Activated T-cell treated with anti-CD3 and anti-CD28 coated beads, Interleukin-2, amount 50 U/mL, for 4 hours (primary cell): ENCODE measurements at places on chromosomes 1 and 21. TPM values are rescaled to one million over a fixed set of nuclear protein-coding genes. Genes with fewer than 3 reads are reported as not detected.

FTCD gene
- total RNA-seq = 0.33 TPM

DNA sequence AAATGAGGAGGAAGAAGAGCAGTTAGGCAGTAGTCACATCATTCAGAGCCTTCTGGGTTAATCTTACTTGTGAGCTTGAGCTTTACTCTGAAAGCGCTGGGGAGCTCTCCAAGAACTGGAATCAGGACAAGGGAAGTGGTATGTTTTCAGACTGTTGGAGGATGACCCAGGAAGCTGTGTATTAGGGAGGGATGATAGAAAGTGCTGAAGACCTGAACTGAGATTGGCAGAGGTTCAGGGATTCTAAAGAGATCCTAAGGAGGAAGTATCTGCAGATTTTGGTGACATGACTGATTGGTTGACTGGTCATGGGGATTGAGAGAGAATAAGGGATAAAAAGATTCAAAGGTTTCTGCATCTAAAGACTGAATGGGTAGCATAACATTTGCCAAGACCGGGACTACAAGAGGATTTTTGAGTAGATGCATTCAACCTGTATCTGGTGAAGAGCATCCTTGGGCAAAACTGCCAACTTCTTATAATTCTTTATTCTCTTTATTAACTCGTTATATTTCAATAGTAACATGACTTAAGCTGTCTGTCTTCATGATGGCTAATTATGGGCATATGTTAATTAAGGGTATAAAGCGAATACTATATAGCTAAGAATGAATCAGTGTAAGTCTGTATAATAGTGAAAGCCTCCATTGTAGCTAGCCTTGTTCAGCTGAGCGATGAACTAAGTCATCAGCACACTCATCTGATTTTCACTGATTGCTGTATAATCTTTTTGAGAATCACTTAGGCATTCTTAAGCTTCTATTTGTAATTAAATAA, 41.8 kb downstream of the XCL1 start:
- DNase-seq = no peak

DNA sequence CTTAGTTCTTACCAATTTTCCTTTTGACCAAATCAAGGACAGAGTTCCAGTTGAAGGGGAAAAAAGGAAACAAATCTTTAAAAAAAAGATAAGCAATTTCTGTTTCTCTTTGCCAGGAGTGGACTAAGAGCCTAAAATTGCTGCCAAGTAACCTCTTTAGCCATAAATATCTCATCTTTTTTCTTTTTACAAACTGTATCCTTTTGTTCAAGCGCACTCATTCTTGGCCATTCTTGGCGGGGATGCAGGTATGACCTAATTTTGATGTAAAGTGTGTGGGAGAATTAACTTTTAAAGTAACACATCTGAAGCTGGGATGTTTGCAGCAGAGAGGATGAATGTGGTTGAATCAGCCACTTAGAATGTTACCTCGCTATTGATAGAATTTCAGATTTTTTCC, 13.4 kb upstream of the KIF1B start:
- DNase-seq = no peak

OR2L8 gene
- total RNA-seq = not detected

DNA sequence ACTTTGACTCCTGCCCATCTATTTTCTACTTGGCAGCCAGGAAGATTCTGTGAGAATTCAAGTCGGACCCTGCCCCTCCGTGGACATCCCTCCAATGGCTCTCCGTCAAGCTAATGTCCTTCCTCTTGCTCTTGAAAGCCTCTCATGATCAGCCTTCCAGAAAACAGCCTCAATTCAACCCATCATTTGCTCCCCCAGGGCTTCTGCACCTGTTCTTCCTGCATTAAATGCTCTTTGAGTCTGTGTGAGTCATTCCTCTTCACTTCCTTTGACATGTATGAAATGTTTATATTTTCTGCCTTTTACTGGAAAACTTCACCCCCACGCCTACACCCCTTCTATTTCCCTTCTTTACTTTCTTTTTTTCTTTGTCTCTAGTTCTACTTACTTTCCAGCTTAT, 734.1 kb upstream of the ZP4 start:
- no peak for DNase-seq

DNA sequence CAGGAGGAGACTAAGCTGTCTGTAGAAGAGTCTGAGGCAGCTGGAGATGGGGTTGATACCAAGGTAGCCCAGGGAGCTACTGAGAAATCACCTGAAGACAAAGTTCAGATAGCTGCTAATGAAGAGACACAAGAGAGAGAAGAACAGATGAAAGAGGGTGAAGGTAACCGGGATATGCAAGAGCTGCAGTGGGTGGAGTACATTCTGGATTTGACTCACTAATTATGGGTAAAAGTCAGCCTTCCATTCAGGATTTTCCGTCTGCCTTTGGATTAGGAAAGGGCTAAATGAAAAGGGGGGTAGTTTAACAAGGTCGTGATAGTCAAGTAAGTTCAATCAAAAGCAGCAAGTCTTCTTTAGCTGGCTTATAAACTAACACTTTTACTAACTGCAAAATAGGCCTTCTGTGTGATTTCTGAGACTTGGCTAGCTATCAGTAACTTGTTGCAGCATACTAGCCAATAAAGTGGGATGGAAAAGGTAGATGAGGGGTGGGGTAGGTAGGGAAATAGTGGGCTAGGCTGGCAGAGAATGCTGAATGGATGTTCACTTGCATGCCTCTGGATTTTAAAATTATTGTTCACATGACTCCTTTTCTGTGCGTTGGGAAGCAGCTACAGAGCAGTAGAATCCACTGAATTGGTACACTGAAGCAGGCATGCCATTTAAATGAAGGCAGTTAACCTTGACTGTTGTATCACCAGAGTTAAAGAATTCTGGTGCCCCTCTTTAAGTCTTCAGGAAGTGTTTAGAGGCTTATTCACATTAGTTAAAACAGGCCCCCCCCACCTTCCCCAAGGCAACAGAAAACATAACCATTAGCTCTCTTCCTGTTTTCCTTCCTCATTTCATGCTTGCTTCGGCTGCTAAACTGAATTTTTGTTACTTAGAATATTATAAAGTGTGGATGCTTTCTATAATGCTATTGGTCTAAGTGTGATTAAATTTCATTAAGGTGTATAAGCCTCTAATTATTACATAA, 15.4 kb downstream of the CCDC17 start:
- DNase-seq = no peak

DNA sequence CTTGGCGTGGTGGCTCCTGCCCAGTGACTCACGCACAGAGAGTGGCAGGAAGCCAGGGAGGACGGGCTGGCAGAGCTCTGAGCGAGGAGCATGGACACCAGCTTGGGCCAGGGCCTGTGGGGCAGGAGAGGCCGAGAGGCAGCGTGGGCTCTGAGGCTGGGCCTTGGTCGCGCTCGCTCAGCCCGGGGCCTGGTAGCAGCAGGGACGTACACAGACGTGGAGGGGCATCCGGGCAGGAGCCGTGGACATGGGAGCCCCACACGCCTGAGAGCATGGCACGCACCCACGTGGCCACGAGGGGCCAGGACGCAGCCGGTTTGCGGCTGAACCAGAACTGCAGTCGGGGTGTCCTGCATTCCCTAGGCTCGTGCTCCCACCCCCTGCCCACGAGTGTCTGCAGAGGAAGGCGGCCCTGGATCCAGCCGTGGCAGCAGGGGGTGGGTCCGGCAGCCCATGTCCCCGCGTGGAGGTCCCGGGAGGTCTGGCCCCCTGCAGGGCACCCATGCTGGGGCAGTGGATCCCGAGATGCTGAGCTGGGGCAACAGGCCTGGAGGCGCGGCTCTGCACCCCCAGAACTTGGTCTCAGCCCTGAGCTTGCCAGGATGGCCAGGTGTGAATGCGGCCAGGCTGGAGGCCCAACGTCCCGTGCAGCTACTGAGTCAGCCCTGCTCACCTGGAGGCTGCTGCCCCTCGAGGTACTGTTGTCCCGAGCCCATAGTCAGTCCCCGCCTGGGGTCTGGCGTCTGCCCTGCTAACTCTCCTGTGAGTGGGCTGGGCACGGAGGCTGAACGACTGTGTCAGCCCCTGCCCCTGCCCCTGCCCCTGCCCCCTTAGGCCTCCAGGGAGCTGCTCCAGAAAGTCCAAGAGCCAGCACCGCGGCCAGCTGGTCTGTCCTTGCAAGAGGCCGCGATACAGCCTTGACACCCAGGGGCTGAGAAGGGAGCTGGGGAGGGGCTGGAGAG, 61.6 kb downstream of the SLX9 start:
- no peak for DNase-seq

TMPRSS3 gene
- 2.0 TPM for total RNA-seq

EFNA1 gene
- total RNA-seq = 0.61 TPM

- no peak for DNase-seq
These were observed 660.7 kb downstream of the PTPRU start for GRCh38 chr1:29896791-29897714.

CLDN19 gene
- total RNA-seq = not detected

- no peak for DNase-seq
These were observed 2.8 kb upstream of the ZC3H12A start for GRCh38 chr1:37471345-37472231.

DPH5 gene
- total RNA-seq = 73.7 TPM

DNA sequence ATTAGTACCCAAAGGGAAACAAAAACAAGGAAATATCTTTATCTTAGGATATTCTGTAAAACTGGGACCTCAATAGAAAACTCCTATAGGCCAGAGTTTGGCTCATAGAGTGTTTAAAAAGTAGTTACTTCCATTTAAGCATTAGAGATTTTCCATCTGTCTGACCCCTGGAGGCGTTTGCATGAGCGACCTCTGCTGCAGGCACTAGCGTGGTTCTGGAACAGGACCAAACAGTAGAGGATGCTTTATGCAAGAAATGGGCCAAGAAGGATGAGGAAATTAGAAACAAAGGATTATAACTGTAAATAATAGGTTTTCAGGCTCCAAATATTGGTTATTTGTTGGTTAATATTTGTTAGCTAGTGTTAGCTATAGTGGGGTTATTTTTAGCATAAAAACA, 5.7 kb downstream of the ZBTB40 start:
- no peak for DNase-seq

- no peak for DNase-seq
These were observed 73.1 kb upstream of the DYNLT5 start for GRCh38 chr1:66679140-66679539.

DNA sequence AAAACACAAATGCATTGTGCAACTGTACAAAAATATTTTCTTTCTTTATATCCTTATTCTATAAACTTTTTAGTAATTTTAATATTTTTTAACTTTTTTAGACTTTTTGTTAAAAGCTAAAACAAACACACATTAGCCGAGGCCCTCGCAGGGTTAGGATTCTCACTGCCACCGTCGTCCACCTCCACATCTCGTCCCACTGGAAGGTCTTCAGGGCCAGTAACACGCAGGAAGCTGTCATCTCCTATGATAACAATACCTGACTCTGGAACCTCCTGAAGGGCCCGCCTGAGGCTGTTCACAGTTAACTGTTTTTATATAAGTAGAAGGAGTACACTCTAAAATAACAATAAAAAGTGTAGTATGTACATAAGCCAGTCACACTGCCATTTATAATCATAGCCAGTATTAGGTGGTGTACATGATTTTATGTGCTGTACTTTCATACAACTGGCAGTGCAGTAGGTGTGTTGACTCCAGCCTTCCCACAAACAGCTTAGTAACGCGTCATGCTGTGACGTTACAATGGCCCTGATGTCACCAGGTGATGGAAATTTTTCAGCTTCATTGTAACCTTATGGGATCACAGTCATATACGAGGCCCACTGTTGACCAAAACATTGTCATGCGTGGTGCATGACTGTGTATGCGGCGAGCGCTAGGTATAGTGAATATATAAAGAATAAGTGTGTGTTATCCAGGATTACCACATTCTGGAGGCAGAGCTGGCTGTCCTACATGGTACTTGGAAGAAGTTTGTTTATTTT, 8.8 kb downstream of the TFF2 start:
- no peak for DNase-seq

DNA sequence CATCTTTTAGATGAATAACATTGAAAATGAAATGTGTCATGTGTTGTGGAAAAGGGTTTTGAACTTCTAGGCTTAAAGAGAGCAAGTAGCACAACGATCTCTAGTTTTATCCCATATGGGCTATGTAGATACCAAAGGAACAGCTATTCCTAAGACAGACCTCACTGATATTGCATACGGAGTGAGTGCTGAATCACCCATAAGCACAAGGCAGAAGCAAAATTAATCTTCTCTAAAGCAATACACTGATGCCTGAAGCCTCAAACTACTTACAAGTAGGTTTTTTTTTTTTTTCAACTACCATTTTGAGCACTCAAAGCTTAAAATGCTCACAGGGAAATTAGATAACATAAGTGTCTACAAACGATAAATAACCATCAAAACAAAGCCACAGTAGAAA, 5.0 kb upstream of the KMO start:
- no peak for DNase-seq

NT5C1A gene
- not detected for total RNA-seq

ALPL gene
- total RNA-seq = 0.33 TPM

DNA sequence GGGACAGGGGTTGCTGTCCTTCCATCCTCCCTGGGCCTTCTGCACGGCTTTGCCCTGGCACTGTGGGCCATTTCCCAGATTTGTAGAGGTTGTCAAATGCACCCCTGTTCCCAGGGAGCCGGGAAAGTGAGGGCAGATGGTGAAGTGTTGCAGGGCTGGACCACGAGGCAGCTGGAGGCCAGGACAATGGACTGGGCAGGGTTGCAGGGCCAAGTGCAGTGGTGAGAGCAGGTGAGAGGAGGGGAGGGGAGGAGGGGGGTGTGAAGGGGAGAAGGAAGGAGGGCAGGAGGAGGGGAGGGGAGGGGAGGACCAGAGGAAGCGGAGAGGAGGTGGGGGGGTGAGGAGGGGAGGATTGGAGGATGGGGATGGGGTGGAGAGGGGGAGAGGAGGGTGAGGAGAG, 443.9 kb downstream of the CAMTA1 start:
- no peak for DNase-seq

GRCh38 chr1:54254055-54254454, 54.1 kb downstream of the MRPL37 start:
- DNase-seq = no peak

LRRC47 gene
- total RNA-seq = 53.0 TPM

DNA sequence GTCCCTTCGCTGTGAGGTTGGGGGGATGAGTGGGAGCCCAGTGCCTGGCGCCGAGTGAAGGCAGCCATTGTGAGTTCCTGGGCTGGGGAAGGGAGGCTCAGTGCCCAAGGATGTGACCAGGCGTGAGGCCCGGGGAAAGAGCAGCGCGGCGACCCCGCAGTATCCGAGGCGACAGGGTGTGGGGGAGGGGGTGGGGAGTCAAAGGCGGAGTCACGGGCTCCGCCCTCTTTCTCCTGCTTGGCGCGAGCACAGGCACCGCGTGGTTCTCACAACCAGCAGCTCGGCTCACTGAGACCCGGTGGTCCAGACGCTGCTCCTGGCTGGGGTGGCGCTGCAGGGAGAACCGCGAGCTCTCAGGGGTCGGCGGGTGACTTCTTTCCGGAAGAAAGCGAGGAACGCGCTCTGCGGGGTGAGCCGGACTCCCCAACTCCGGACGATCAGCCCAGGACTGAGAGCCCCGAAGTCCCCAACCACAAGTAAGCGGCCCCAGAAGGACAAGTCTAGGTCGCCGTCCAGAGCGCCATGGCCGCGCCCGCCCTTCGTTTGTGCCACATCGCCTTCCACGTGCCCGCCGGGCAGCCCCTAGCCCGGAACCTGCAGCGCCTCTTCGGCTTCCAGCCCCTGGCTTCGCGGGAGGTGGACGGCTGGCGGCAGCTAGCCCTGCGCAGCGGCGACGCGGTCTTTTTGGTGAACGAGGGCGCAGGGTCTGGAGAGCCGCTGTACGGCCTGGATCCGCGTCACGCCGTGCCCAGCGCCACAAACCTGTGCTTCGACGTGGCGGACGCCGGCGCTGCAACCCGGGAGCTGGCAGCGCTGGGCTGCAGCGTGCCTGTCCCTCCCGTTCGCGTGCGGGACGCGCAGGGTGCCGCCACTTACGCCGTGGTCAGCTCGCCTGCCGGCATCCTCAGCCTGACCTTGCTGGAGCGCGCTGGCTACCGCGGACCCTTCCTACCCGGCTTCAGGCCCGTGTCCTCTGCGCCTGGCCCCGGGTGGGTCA, at the start of gene HPDL:
TSS of gene HPDL (plus strand) at position 269 of the 997 bp plus-strand sequence. CDS start at position 523, 254 bp downstream.
- peak; percentile 64 for DNase-seq
